Ovary (tissue), 10 donors: ENCODE measurements at places on chromosomes 7 and 10. TPM values are rescaled to one million over a fixed set of nuclear protein-coding genes. Genes with fewer than 3 reads are reported as not detected.

GHRHR gene
- total RNA-seq, result not detected

C10orf143 gene
- 5.6 TPM for total RNA-seq

ASAH2 gene
- total RNA-seq, result 1.6 TPM

BRAF gene
- total RNA-seq, result 43.4 TPM

HOXA5 gene
- 1.4 TPM for total RNA-seq

HHEX gene
- 2.1 TPM for total RNA-seq

GRID1 gene
- total RNA-seq, result 1.8 TPM

STEAP1 gene
- total RNA-seq, result 11.0 TPM

TRPV5 gene
- total RNA-seq, result not detected

NOC3L gene
- 17.1 TPM for total RNA-seq

ASIC3 gene
- total RNA-seq, result 9.4 TPM

- no peak overlapping the region for H3K4me3 ChIP-seq
- no peak overlapping the region for H3K27ac ChIP-seq
- no peaks in the 10 kb centered on the region for H3K36me3 ChIP-seq
- H3K27me3 ChIP-seq, result no peaks in the 10 kb centered on the region
- no peak for DNase-seq
These were observed 6.4 kb downstream of the LCOR start for GRCh38 chr10:96838529-96838928.

DNA sequence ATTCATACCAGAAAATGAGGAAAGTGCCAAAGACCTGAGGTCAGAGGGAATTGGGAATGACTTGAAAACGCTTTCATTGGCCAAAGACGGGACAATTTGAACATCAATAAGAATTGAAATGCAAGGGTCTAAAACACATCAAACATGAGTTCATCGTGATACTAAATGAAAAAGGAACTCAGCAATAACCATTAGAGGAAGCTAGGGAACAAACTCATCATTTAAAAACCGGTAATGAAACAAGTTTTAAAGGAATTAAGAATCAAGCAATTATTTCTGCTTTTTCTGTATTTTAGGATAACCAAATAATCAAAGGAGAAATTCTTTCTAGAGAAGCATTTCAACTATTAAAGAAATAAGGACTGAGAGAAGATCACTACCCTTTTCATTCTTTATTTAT, 303.1 kb downstream of the ARHGAP12 start:
- DNase-seq, result no peak
- H3K27ac ChIP-seq, result no peak overlapping the region
- no peak overlapping the region for H3K4me3 ChIP-seq
- no peaks in the 10 kb centered on the region for H3K36me3 ChIP-seq

GRCh38 chr7:84256571-84256971, 62.0 kb upstream of the SEMA3A start:
- H3K36me3 ChIP-seq, result no peaks in the 10 kb centered on the region
- H3K27me3 ChIP-seq, result no peaks in the 10 kb centered on the region
- no peaks in the 10 kb centered on the region for H3K4me1 ChIP-seq
- no peak overlapping the region for H3K4me3 ChIP-seq

DNA sequence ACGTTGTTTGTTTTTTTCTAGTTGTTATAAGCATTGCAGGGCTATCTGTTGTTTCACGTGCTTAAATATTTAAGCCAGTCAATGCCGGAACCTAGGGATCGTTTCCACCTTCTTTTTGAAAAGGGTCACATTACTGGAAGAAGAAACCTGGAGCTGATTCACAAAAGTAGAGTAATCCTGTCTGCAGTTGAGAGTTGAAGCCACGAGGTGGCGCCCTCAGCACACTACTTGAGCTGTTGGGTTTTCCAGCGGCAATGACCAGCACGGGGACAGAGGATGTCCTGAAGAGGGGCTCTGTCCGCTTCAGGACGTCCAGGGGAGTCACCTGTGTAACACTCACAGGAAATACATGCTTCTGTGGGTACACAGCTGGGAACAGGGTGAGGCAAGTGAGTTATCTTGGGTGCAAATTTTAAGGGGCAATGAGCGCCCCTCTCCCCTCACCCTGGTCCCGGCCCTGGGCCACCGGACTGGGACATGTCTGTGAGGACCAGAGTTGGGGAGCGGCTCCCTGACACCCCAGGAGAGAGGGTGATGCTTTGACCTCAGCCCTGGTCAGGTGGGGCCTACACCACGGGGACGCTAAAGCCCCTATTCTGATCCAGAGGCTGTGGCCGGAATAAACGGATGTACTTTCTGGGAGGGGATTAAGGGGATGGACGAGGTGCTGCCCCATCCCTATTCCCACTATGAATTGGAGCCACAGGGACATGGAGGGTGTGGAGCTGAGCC, 26.3 kb upstream of the WDFY4 start:
- H3K4me1 ChIP-seq, result no peaks in the 10 kb centered on the region
- H3K27me3 ChIP-seq, result no peaks in the 10 kb centered on the region
- no peaks in the 10 kb centered on the region for H3K36me3 ChIP-seq
- peak; percentile 21 for DNase-seq

GRCh38 chr10:70666960-70667798, 5.1 kb upstream of the ADAMTS14 start:
- no peak overlapping the region for H3K27ac ChIP-seq
- H3K4me1 ChIP-seq, result peaks cover 7% of the 10 kb centered on the region
- no peak for DNase-seq
- H3K36me3 ChIP-seq, result no peaks in the 10 kb centered on the region
- no peaks in the 10 kb centered on the region for H3K27me3 ChIP-seq
- H3K4me3 ChIP-seq, result no peak overlapping the region

DNA sequence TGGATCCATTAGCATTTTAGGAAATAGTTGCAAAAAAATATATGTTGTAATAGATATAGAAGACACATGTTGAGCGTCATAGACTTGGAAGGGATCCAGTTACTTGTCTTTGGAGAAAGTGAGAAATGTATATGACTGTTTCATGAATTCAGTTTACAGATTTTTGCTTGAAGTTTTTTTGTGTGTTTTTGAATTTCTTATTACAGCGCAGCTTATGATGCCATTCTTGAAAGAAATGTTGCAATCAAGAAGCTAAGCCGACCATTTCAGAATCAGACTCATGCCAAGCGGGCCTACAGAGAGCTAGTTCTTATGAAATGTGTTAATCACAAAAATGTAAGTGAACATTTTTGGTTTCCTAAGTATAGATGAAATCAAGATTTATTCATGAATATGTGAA, 98.2 kb downstream of the MAPK8 start:
- no peak overlapping the region for H3K4me3 ChIP-seq
- H3K27ac ChIP-seq, result no peak overlapping the region
- DNase-seq, result no peak
- no peaks in the 10 kb centered on the region for H3K4me1 ChIP-seq
- no peaks in the 10 kb centered on the region for H3K27me3 ChIP-seq
- no peaks in the 10 kb centered on the region for H3K36me3 ChIP-seq

DNA sequence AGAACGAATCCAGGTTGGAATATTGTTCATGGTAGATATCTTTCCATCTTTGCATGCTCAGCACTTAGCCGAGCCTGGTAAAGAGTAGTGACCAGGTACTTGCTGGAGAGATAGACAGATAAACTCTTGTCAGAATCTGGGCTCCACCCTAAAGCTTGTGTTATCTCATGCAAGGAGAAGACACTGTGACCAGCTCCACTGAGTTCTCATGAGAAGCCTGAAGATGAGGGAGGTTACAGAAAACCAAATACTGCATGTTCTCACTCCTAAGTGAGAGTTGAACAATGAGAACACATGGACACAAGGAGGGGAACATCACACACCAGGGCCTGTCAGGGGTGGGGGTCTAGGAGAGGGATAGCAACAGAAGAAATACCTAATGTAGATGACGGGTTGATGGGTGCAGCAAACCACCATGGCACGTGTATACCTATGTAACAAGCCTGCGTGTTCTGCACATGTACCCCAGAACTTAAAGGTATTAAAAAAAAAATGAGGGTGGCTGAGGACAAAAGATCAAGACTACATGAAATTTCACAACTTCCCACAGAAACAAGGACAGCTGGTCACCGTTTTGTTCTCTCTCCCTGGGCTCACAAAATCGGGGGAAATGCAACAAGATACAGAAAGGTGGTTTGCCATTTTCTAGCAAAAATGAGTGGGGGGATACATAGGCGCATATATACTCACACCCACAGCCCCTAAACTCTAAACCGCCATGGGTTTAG, 17.4 kb downstream of the DLG5 start:
- H3K27me3 ChIP-seq, result no peaks in the 10 kb centered on the region
- no peak overlapping the region for H3K4me3 ChIP-seq
- H3K4me1 ChIP-seq, result peaks cover 37% of the 10 kb centered on the region
- no peak for DNase-seq
- H3K27ac ChIP-seq, result no peak overlapping the region

DNA sequence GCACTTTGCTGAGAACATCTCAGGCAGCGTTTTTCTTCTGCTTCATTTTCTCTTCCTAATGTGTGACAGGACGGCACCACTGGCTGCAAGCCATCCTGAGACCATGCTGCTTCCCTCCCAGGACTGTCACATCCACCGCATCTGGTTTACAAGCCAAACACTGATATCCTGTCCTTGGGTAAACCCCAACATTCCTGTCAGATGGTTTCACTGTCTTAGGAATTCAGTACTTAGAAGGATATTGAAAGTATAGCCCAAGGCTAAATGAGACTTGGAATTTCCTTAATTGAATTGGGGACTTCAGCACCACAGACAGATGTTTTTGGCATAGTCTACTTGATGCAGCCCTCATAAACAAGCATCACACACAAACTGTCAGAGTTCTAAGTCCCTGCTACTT, 74.2 kb upstream of the PLXNA4 start:
- H3K27me3 ChIP-seq, result no peaks in the 10 kb centered on the region
- no peak overlapping the region for H3K4me3 ChIP-seq
- H3K36me3 ChIP-seq, result no peaks in the 10 kb centered on the region
- H3K27ac ChIP-seq, result no peak overlapping the region
- DNase-seq, result no peak

DNA sequence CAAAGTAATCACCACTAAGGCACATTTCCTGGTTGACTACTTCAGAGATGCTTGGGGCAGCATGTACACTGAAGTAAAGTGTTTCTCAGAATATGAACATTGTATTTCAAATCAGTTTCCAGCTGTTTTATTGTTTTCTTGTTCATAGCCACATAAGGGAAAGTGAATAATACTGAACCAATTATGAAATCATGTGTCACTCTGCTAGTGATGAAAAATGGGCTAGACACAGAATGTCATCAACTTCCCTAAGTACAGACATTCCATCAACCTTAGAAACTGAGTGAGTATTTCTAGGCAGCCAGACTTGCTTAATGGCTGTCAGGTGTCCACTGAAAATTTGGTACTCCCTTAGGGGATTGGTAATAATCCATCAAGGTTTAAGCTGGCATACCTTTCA, 603.5 kb downstream of the ARL4A start:
- no peaks in the 10 kb centered on the region for H3K27me3 ChIP-seq
- H3K27ac ChIP-seq, result no peak overlapping the region
- H3K4me3 ChIP-seq, result no peak overlapping the region
- H3K4me1 ChIP-seq, result no peaks in the 10 kb centered on the region

DNA sequence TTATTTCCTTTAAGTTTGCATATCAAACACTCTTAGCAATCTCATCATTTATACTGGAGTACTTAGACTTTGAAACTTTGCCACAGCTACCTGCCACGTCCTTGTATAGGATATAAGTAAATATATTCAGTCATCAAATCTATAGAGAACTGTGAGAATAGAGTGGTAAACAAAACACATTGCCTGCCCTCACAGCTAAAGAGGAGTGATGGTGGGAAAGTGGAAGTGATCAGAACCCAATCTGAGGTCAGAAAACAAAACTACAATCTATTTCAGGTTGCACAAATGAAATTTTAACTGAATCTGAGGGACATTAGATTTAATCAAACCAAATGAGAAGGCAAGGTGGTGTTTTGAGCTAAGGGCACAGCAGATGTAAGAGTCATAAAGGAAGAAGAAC, 74.8 kb downstream of the ZEB1 start:
- no peaks in the 10 kb centered on the region for H3K36me3 ChIP-seq
- H3K27ac ChIP-seq, result no peak overlapping the region
- H3K27me3 ChIP-seq, result no peaks in the 10 kb centered on the region
- no peaks in the 10 kb centered on the region for H3K4me1 ChIP-seq

- H3K27me3 ChIP-seq, result no peaks in the 10 kb centered on the region
- no peak overlapping the region for H3K4me3 ChIP-seq
- DNase-seq, result no peak
- H3K4me1 ChIP-seq, result peaks cover 9% of the 10 kb centered on the region
- no peaks in the 10 kb centered on the region for H3K36me3 ChIP-seq
These were observed 18.1 kb upstream of the TRIM8 start for GRCh38 chr10:102626026-102626685.

- no peaks in the 10 kb centered on the region for H3K27me3 ChIP-seq
- no peak for DNase-seq
- no peaks in the 10 kb centered on the region for H3K4me1 ChIP-seq
These were observed 82.5 kb upstream of the BAIAP2L1 start for GRCh38 chr7:98483276-98483963.

DNA sequence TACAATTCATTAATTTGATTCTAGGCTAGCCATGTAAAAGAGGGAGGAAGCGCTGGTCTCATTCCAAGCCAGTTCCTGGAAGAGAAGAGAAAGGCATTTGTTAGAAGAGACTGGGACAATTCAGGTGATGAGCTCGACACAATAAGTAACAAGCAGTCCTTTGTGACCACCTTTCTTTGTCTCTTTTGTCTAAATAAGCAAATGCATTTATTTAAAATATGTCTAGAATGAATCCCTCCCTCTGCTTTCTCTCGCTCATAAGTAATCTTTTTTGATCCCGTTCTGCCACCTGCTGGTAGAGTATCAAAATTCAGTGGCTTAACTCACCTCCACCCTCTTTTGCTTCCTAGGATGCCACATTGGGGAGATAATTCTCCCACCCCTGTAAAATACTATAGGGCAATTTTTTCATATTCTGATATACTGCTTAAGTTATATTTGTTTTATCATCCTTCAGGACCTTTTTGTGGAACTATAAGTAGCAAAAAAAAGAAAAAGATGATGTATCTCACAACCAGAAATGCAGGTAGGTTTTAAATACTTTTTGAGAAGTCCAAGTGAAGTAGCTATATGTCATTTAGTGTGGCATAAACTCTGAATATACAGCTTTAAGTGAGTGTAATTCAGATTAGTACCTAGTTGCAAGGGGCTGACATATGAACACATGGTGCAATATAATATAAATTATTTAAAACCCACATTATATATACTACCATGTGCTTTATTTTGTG, 91.5 kb downstream of the GSDME start:
- no peaks in the 10 kb centered on the region for H3K27me3 ChIP-seq
- no peak overlapping the region for H3K4me3 ChIP-seq
- no peaks in the 10 kb centered on the region for H3K36me3 ChIP-seq
- no peaks in the 10 kb centered on the region for H3K4me1 ChIP-seq
- peak; percentile 11 for DNase-seq
- no peak overlapping the region for H3K27ac ChIP-seq

- no peaks in the 10 kb centered on the region for H3K36me3 ChIP-seq
- DNase-seq, result no peak
- no peak overlapping the region for H3K4me3 ChIP-seq
- no peak overlapping the region for H3K27ac ChIP-seq
- H3K4me1 ChIP-seq, result no peaks in the 10 kb centered on the region
These were observed 21.6 kb downstream of the GARS1 start for GRCh38 chr7:30616318-30616717.

GRCh38 chr7:119935418-119936025, 337.5 kb upstream of the KCND2 start:
- H3K4me1 ChIP-seq, result no peaks in the 10 kb centered on the region
- H3K36me3 ChIP-seq, result no peaks in the 10 kb centered on the region
- H3K27me3 ChIP-seq, result peaks cover 2% of the 10 kb centered on the region
- H3K4me3 ChIP-seq, result no peak overlapping the region
- no peak for DNase-seq
